ENCODE measurements at places on chromosomes 13 and 19.

DNA sequence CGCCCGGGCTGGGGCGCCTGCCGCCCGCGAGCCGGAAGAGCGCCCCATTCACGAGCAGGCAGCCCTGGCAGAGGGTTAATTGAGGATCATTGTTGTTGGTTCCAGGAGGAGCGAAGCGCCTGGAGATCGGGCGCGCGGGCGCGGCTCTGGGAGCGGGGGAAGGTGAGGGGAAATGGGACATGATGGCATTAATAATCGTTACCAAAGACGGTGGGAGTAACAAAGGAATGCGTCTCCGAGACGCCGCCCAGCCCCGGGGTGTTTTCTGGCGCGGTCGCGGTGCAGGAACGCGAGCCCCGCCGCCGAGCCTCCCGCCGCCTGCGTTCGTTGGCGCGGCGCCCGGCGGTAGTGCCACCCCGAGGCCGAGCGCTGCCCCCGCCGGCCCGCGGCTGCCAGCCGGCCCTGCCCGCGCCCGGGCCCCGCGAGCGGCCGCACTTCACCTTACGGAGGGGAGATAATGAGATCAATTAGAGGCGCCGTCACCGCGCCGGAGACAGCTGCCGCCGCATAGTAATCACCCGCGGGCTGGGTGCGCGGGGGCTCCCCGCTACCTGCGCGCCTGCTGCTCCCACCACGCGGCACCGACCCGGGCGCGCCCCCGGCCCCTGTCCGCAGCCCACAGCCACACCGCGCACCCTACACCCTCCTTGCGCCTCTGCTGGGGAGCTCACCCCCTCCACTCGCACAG is 2.8 kb downstream of the ZNF536 start:
- no peak for DNase-seq

DNA sequence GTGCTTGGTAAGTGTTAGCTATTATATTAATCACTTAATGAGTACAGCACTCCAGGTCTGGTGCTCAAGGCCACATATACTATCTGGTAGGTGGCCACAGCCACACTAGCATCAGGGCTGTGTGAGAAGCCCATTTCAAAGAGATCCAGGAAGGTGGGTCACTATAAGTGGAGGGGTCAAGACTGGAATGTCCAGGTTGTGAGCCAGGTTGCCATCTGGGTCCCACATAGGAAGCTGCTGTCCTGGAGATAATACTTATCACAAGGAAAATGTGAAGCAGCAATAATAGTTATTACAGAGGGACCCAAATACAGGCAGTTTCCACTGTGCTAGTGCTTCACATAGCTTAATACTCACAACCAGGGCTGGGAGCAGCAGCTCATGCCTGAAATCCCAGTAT is 13.1 kb downstream of the C19orf47 start:
- DNase-seq = no peak

DNA sequence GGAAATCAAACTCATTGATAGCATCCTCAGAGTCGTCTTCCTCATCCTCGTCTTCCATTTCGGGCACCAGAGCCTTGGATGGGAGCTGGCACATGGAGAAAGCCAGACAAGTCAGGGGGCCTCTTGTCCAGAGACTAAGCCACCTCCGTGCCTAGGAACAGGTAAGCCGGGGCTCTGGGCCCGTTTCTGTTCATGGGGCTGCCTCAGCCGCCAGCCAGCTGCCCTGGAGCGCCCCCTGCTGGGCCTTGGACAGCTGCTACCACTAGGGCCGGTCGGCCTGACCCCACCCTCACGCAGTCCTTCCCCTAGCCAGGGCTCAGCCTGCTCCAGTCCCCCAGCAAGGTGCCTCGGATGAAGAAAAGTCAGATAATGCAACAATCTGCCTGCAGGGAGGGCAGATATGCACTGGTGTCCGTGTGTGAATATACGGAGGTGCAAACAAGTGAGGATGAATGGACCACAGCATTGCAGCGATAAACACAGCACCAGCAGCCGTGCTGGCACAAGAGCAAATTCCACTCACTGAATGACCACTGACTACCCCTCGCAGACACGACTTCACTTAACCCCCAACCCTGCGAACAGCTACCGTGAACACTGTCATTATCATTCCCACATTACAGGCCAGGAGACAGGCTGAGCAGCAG is 11.9 kb upstream of the PRKD2 start:
- peak; percentile 63 for DNase-seq

- no peak for DNase-seq
Observed at GRCh38 chr19:29277102-29277501, 64.2 kb upstream of the UQCRFS1 start.

DNA sequence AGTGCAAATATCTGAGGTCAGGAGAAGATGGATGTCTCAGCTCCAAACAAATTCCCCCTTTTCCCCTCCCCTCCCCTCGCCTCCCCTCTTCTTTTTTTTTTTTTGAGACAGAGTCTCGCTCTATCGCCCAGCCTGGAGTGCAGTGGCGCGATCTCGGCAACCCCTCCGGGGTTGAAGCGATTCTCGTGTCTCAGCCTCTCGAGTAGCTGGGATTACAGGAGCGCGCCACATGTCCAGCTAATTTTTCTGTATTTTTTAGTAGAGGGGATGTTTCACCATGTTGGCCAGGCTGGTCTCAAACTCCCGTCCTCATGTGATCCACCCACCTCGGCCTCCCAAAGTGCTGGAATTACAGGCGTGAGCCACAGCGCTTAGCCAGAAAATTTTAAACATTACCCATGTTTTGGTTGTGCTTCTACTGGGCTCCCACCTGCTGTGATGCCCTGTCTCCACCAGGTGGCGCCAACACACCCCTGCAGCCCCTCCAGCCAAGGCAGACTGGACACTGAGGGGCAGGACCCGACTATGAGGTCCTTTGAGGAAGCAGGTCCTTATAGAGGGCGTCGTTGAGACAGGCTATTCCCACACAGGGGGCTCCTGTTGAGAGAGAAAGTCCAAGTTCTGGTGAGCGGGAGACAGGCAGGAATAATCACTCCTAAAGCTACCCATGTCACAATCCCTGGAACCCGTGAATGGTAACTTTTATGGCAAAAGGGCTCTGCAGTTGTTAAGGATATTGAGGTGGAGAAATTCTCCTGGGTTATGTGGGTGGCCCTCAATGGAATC is 6.3 kb downstream of the ERICH4 start:
- DNase-seq = peak; percentile 75

DNA sequence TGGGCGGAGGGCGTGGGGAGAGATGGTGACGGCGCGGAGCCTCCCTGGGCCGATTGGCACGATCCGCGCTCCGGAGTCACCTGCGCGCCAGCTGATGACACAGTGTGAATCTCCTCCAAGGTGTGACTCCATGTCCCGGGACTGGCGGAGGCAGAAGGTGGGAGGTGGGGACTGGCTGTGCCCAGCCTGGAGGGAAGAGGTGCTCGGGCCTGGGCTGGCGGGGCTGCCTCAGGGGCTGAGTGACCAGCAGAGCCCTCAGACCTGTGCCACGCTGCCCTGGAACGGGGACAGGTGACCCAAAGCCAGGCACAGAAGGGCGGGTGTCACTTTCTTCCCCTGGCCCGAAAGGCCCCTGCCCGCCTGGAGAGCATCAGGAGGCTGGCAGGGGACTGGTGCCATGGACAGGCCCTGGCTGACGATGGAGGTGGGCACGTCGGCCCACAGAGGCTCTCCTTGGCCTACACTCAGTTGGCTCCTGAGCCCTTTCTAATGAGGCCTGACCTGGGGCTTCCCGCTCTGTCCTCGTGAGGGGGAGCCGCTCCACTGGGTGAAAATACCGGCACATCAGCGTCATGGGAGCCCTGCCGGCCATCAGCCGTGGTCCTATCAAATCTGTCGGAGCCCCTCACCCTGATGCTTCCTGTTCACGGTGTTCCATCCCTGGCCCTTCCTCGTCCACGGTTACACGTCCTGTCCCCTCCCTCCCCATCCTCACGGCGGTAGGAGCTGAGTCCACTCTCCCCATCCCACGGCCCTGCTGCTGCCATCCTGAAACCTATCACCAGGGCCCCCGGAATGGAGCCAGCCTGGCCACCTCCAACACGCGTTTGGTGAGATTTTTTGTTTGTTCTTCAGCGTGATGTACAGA is 75.6 kb downstream of the SPACA7 start:
- no peak for DNase-seq

- DNase-seq = no peak
Observed at GRCh38 chr19:44539236-44539826, 9.9 kb upstream of the CEACAM20 start.

GRCh38 chr19:7469669-7470285 is 19.1 kb downstream of the PEX11G start:
- no peak for DNase-seq

- DNase-seq = no peak
Observed at GRCh38 chr19:9427941-9428340, 7.4 kb downstream of the ZNF266 start.

GRCh38 chr19:1514295-1514661 is 1.5 kb upstream of the ADAMTSL5 start:
- no peak for DNase-seq

DNA sequence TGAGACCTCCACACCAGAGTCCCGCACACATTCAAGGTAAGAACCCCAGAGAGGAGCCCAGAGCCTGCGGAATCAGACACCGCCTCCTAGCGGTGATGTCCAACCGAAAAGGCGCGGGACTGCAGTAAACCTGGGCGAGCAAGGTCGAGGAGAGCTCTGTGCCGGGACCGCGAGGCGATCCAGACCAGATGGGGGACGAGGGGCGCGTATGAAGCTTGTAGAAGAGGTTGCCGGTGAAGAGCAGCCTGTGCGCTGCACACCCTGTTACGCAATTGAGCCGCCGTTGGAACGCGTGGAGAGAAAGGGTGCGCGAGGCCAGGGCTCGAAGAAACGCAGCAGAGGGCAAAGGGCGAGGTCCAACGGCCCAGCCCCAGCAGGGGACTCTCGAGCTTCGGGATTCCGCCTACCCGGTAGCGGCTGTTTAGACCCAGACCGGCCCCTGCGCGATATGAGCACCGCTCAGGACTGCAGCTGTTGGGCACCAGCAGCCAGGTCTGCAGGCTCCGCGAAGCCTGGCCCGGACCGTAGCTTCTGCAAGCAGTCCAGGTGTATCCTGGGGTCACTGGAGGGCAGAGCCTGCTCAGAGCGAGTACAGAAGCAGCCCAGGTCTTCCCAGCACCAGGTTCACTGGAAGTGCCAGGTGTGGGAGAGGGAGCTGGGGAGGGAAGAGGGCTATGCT is 65.9 kb upstream of the ZNF599 start:
- DNase-seq = peak; percentile 17

DNA sequence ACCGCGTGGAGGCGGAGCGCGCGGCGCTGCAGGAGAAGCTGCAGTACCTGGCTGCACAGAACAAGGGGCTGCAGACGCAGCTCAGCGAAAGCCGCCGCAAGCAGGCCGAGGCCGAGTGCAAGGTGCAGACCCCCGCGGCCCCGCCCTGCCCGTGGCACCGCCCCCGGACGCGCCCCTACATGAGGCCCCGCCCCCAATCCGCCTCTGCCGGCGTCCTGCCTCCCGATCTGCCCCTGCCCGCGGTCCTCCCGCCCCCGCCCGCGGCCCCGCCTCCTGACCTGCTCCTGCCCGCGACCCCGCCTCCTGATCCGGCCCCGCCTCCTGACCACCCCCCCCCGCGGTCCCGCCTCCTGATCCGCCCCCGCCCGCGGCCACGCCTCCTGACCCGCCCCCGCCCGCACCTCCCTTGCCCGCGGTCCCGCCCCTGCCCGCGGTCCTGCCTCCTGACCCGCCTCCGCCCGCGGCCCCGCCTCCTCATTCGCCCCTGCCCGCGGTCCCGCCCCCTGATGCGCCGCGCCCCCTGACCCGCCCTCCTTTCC is 11.7 kb downstream of the PRR36 start:
- peak; percentile 26 for DNase-seq

Measured in cardiac fibroblast (primary cell).